Activated CD4-positive, CD25-positive, alpha-beta regulatory T cell (primary cell): ENCODE measurements at places on chromosomes 2 and 18.

GRCh38 chr2:105675841-105676240 is 68.9 kb upstream of the NCK2 start:
- DNase-seq = no peak

DNA sequence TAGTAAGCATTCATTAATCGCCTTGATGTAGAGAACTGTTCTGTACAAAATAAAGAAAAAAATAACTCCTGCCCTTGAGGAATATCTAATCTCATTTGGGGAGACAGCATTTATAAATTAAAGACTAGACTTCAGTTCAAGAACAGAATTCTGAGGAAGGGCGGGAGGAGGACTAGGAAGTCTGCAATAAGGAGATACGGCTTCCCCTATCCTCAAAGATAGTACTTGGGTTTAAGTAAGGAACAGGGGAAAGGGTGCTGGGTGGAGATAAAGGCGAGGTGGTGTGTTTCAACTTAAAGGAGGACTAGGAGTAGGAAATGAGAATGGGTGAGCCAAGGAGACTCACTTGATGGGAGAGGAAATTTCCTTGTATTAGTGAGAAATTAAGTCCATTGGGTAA is 121.9 kb upstream of the MSTN start:
- no peak for DNase-seq

GRCh38 chr2:4882421-4882820 is 809.8 kb upstream of the SOX11 start:
- DNase-seq = no peak

DNA sequence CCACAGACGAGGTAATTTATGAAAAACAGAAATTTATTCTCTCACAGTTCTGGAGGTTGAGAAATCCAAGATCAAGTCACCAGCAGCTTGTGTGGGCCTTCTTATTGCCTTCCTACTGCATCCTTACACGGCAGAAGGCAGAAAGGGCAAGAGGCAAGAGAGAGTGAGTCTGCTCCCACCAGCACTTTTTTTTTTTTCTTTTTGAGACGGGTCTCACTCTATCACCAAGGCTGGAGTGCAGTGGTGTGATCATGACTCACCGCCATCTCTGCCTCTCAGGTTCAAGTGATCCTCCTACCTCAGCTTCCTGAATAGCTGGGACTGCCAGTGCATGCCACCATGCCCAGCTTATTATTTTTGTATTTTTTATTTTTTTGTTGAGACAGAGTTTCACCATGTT is 78.5 kb upstream of the HK2 start:
- no peak for DNase-seq

DNA sequence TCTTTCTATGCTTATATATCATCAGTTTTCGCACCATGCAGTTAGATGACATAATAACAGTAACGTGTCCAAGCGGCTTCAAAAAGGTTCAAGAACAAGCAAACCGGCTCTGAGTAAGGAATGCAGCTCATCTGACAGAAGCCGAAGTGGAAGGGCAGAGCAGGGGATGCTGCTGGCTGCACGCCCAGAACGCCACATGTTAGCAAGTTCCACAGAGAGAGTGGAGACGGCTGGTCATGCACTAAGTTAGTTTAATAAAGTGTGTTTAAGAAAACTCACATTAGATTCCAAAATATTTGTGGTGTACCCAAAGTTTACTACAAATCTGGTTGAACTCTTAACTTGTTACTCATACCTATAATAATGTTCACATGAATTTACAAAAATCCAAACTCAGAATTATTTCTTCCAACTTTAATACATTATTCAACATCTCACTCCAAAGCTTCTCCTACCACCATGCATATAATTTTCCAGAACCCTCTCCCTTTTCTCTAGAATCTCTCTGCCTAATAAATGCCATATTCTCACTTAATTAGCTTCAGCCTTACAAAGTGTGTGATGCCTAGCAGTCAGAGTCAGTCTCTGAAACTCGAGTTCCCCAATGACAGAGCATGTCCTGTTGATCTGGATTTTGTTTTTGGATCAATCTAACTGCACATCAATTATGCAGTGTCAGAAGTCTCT is 170.0 kb downstream of the DNAH7 start:
- no peak for DNase-seq

DNA sequence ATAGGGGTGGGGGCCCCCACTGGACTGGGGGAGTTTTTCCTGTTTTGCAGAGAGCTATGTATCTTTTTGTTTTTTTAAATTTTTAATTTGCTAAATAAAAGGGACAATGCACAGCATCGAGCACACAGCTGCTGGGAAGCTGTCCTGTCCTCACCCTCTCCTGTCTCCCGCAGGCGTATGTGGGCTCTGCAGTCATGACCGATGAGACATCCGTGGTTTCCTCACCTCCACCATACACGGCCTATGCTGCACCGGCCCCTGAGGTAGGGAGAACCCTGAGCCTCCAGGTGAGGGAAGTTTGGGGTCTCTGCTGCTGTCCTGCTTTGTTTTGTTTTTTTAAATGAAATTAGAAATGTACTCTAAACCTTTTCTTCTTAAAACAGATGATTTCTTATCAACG is 27.6 kb downstream of the PLEKHB2 start:
- DNase-seq = no peak

DNA sequence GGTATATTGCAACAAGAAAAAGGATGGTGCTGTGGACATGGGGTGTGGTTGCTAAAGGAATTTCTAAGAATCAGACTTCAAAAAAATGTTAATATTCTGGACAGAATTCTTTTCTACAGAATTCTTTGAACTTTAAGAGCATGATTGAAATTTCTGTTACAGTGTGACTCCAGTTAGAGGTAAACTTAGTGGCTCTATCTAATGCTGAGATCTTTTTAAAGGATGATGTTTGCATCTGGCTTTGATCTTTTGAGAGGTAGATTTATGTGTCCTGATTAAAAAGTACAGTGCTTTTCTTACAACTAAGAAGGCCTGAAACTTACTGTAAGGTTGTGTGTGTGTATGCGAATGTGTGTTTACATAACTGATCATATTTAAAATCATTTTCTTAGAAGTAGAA is 25.4 kb downstream of the NCK2 start:
- no peak for DNase-seq

DNA sequence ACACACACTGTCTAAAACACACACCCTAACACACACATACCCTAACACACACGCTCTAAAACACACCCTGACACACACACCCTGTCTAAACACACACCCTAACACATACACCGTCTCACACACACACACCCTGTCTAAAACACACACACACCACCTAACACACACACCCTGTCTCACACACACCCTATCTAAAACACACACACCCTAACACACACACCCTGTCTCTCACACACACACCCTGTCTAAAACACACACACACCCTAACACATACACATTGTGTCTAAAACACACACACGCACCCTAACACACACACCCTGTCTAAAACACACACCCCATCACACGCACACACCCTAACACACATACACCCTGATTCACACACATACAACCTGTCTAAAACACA is 54.1 kb downstream of the HDAC4 start:
- no peak for DNase-seq

GRCh38 chr18:28040716-28041115 is 136.2 kb downstream of the CDH2 start:
- DNase-seq = no peak

DNA sequence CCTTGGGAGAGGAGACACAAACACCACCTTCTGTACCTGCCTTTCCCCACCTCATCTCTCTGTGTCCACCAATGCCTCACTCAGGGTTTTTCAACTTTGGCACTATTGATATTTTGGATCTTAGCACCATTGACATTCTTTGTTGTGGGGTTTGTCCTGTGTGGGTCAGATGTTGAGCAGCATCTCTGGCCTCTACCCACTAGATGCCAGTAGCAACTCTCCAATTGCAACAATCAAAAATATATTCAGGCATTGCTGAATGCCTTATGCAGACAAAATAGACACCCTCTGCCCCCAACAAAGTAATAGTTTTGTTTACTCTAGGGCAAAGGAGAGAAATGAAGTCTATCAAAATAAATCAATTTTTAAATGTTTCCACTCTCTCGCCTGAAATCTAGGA is 1384.3 kb upstream of the NXPH2 start:
- DNase-seq = no peak

DNA sequence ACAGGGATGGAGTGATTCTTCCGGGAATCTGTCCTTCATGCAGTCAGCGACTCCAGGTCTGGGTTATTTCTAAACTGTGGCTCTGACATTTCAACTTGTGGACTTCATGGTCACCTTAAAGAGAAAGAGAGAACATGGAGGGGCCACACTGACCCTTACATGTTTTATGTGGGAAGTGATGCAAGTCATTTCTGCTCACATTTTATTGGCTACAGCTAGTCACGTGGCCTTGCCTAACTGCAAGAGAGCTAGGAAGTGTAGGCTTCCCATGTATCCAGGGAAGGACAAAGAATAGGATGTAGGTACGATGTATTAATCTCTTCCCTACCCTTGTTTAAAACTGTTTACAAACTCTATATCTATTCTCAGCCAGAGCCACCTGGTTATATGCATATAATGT is 30.3 kb upstream of the AFTPH start:
- no peak for DNase-seq

- no peak for DNase-seq
These were observed 1.7 kb upstream of the GMPPA start for GRCh38 chr2:219496825-219497494.

- no peak for DNase-seq
These were observed 446.4 kb upstream of the RAB12 start for GRCh38 chr18:8162802-8163201.

GRCh38 chr2:158610059-158610458 is 153.3 kb downstream of the PKP4 start:
- no peak for DNase-seq

DNA sequence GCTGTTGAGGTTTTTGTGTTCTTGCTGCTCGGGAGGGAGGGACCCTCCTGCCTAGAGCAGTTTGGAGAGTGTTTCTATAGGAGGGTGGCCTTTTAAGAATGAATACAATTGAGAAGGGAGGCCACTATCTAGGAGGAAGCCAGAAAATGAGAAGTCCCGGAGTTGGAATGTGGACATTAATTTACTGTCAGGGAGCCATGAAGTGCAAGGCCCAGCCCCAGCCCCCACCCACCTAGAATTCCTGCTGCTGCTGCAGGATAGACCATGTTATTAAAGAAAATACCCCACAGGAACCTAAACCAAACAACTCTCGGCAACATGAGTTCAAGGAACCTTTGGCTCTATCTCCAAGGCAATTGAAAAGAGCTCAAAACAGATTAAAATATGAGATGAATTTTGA is 46.0 kb downstream of the ZBTB7C start:
- no peak for DNase-seq

- no peak for DNase-seq
These were observed 17.6 kb downstream of the ARHGEF33 start for GRCh38 chr2:38907242-38907641.

DNA sequence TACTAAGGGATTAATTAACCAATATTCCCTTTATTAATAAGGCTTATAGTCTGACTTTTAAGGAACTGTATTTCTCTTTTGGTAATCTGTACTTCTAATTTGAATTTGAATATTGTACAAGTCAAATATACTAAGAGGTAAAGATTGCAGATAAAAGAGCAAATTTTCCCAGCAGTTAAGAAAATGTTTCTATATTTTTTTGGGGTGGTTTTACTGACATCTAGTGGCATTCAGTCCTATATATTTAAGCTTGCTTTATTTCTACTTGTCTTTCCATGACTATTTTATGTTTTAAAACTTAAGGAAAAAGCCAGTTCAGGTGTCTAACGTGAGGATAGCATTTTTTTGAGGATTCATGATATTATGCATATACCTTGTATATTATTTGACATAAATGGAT is 41.6 kb downstream of the TDRD15 start:
- DNase-seq = no peak

GRCh38 chr2:200159357-200159707 is 147.2 kb upstream of the SPATS2L start:
- DNase-seq = no peak

- no peak for DNase-seq
These were observed 61.2 kb upstream of the RBM44 start for GRCh38 chr2:237737196-237737865.

DNA sequence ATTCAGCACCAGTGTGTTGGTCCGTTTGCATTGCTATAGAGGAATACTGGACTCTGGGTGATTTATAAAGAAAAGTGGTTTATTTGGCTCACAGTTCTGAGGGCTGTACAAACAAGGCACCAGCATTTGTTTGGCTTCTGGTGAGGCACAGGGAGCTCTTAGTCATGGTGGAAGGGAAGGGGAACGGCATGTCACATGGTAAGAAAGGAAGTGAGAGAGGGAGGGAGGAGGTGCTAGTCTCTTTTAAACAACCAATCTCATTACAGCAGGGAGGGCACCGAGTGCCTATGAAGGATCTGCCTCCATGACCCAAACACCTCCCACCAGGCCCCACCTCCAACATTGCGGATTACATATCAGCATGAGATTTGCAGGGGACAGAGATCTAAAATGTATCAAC is 143.9 kb upstream of the DLX2 start:
- DNase-seq = no peak

DNA sequence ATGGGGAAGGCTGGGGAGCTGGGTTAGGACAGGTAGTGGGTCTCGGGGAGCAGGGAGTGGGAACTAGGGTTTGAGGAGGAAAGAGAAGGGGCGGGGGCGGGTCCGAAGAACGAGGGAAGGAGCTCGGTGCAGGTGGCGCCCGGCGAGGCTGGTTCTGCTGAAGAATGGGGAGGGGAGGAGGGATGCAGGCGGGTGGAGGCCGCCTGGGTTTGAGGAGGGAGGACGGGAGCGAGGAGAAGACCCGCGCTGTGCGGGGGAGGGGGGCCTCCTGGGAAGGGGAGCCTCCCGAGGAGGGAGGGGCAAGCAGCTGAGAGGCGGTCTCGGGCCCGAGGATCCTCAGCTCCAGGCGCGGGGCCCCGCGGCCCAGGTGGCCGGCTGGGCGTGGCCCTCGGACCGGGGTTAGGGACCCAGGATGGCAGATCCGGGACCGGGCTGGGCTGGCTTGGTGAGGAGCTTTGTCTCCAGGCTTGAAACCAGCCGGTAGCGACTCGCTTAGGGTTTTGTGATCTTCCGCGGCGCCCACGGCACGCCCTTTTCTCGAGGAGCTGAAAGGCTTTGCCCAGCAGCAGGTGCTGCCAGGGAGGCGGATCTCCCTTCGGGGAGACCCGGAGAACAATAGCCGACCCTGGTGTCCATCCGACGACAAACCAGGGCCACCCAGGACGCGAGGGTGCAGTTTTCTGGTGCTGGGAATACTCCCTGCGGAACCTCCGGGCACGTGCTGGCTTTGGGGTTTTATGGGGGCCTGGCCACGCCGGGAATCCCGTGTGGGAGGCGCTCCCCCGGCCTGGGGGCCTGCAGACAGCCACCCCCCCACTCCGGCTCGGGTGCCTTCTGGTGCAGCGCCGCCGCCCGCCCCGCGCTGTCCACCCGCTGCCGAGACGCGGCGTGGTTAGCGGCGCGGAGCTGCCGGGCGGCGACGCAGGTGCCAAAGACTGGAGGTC is 1.4 kb downstream of the DPYSL5 start:
- no peak for DNase-seq

GRCh38 chr2:30235008-30235655 is 3.8 kb downstream of the LBH start:
- DNase-seq = peak; percentile 19

- no peak for DNase-seq
These were observed 44.1 kb downstream of the FARP2 start for GRCh38 chr2:241399941-241400922.

GRCh38 chr2:38504169-38504568 is 98.6 kb downstream of the HNRNPLL start:
- DNase-seq = no peak
